ENCODE measurements at places on chromosomes 12 and 14.

DNA sequence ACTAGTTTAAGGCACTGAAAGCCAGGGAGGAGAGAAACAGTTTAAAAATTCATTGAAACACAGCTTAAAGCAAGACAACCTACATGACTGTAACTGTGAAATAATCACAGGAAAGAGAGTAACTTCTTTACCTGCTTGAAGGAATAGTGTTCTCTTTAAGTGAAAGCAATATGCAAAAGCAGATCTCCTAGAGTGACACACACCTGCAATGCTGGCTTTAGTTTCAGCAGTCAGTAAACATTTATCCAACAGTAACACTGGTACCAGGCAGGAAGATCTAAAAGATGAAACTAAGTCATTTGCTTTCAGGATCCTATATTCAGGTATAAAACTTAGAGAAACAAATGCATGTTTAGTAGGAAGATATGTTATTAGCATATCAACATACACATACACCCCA lies 85.3 kb upstream of the PPM1H start:
- DNase-seq: no peak

GRCh38 chr12:10406725-10407124 lies 2.8 kb downstream of the KLRC4 start:
- DNase-seq: no peak

- no peak for DNase-seq
Observed at GRCh38 chr14:67917006-67917405, 97.4 kb downstream of the RAD51B start.

GRCh38 chr12:88305254-88305890 lies 163.3 kb downstream of the TMTC3 start:
- DNase-seq: no peak

- no peak for DNase-seq
Observed at GRCh38 chr14:77302926-77303325, 17.8 kb downstream of the POMT2 start.

- DNase-seq: no peak
Observed at GRCh38 chr14:76784266-76784874, 23.1 kb downstream of the VASH1 start.

- DNase-seq: no peak
Observed at GRCh38 chr14:101810897-101811621, 49.5 kb downstream of the PPP2R5C start.

DNA sequence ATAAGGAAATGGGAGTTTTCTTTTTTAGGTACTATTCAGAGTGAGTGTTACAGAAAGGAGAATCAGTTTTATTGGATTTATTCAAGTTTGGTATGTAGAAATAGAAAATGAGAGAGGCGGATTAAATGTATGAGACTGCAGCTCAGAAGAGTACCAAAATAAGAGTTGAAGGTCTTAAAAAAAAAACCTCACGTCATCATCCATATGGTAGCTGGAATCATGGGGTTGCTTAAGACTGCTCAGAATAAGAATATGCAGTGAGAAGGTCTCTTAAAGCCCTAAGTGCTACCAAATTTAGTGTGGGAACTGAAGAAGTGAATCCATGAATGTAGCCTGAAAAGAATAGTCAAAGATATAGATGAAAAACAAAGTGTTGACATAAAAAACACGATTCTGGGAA lies 825.5 kb upstream of the SEL1L start:
- no peak for DNase-seq

DNA sequence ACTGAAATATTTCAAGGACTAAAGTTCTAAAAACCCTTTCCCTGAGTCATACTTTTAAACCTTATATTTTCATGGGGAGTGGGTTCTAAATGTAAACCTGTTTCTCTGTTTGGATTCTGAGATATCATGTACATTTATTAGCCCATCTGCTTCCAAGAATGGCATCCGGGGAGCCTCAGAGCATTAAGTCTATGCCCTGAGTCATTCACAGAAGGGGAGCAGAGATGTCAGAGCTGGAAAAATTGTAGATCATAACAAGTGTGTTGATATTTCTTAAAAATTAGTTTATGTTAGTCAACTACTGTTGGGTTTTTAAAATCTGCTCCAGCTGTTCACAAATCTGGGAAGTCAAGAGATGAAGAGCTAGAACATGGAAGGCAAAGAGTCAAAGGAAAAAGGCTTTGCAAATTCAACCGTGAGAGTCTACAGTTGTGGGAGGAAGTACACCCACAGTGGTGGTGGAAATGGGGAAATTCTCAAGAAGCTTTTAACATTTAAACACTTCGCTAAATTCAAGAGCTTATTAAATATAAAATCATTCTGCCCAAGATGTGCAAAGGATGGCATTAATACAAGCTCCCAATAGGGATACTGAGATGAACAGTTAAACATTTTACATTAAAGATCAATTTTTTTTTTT lies 70.5 kb upstream of the FLRT2 start:
- DNase-seq: no peak

DNA sequence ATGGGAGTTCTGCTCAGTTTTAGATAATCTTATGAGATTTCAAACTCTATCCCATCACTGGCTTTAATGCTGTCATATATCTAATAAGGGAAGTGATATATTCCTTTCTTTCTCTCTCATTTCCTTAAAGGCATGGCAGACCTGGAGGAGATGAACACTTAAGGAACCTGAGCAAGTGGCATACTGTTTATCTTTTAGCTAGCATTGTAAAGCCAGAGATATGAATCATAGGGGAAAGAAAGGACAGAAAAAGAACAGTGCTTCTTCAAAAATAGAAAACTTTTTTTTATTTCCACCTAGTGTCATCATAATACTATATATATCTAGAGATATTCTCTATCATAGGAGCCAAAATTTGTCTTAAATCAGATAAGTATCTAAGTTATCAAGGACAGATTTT lies 68.3 kb upstream of the PSMA6 start:
- no peak for DNase-seq

DNA sequence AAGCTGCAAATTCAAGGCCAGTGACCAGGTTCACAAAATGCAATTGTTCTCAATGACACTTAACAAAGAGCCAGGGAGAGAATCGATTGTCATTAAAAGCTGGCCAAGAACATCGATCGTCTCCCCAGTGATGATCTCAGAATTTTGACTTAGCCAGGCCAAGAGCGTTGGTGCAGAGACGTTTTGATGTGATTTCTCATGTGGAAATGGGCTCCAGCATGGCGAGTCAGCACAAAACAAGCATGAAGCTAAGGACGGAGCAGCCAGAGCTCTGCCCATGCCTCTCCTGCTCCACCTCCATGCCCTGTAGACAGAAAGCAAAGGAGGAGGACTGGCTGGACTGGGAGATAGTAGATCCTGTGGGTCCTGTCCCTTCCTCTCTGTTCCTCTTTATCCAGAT lies 270.8 kb downstream of the FOXN3 start:
- DNase-seq: no peak

- DNase-seq: no peak
Observed at GRCh38 chr12:27969624-27970400, 2.7 kb downstream of the PTHLH start.

- DNase-seq: no peak
Observed at GRCh38 chr12:88339966-88340365, 197.9 kb downstream of the TMTC3 start.

DNA sequence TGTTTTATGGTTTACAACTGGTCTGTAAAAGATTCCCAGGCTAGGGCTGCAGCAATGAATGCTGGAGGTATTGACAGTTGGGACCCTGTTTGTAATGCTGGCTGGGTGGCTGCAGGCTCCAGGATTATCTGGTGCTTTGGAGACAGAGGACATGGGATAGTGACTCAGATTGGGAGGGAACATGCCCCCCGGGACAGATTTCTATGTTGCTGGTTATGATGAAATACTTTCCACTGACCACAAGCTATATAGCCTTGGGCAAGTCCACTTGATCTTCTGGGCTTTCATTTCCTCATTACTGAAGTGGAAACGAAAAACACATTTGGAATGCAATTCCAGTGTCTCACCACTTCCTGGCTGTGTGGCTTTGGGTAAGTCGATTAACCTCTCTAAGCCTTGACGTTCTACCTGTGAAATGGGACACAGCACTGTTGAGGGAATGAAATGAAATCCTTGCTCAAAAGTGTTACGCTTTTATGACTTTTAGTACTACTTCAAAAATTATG lies 6.3 kb upstream of the TPCN1 start:
- no peak for DNase-seq

GRCh38 chr12:82047446-82047845 lies 288.3 kb upstream of the PPFIA2 start:
- no peak for DNase-seq

GRCh38 chr12:38783304-38783703 lies 122.1 kb downstream of the CPNE8 start:
- no peak for DNase-seq
